T1000 (cell line): ENCODE measurements at places on chromosomes 5 and 9.

- DNase-seq = no peak
These were observed 6.5 kb downstream of the PPP6C start for GRCh38 chr9:125183054-125183453.

DNA sequence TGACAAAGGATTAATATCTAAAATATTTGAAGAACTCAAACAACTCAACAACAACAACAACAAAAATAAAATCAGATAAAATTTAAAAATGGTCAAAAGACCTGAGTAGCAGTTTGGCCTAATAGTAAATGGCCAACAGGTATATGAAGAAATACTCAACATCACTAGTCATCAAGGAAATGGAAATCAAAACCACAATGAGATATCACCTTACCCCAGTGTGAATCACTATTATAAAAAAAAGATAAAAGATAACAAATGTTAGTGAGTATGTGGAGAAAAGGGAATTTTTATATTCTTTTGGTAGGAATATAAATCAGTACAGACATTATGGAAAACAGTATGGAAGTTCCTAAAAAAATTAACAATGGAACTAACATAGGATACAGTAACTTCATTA is 247.9 kb upstream of the TRPC7 start:
- DNase-seq = no peak

- DNase-seq = no peak
These were observed 9.9 kb upstream of the NINJ1 start for GRCh38 chr9:93143830-93144530.

- no peak for DNase-seq
These were observed 7.2 kb downstream of the CNOT8 start for GRCh38 chr5:154865466-154866184.

DNA sequence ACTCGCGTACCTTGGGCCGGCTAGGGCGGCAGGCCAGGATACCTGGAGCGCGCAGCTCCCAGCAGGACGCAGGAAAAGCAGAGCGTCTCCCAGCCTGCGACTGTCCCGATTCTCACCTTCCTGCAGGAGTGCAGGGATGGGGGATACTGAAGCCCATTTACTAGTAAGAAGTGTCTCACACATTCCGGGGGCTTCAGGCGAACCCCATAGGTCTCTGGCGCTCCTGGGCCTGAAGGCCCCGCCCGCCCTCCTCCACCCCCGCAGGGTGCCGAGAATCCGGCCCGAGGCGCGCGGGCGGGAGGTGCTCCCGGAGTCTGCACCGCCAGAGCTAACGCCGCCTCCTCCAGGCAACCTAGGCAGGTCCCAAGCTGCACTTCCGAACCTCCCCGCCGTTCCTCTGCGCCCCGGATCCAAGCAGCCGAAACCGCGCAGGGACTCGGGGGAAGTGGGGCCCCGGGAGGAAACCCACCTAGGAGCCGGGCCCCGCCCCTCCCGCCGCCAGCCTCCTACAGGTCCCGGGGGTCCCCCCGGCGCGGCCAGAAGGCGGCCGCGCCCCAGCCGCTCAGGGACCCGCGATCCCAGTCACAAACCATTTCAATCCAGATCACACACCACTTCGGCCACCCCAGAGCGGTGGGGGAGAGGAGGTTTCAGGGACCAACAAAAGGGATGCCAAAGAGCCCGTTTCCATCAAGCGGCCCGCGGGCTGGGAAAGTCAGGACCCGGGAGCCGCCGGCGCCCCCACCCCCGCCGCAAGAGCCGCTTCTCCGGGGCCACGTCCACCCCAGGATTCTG is 1.2 kb downstream of the ROR2 start:
- DNase-seq = no peak

GRCh38 chr5:140480310-140481014 is 67.0 kb upstream of the EIF4EBP3 start:
- DNase-seq = no peak

DNA sequence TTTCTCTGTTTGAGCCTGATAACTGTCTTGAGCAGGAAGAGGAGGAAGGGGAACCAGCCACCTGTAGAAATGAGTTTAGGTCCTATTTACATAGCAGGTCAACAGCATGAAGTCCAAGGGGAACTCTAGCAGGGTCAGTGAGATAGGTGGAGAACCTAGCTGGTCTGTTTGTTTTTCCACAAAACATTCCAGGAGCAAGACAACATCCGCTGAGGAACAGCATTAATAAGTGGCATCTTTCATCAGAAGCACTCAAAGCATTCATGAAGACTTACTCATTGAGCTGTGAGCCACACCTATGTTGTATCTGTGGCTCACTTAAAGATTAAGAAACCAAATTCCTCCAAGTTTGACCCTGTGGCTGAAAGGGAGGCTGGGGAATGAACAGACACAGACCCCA is 115.9 kb downstream of the ACTBL2 start:
- DNase-seq = no peak

DNA sequence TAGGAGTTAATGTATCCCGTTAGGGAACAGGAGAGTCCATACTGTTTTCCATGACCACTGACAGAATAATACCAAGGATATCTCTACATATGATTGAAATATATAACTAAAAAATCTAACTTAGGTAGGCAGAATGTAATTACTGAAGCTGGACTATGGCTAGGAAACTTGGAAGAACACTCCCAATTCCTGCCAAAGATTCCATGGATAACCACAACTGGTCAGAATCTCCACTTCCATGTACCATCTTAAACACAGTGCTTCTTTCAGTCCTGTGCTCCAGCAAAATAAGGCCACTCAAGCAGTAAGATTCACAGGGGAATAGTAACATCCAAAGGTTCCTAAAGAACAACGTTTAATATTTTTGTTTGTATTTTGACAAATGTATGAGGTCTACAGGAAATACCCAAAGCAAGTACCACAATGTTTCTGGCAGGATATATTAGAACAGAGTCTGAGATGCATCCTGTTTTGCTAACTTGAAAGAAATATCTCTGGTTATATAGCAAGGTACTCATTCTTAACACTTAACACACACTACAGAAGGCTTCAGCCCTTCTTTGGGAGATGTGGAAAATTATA is 295.0 kb downstream of the ADAMTS6 start:
- no peak for DNase-seq

GRCh38 chr9:95788021-95788420 is 87.5 kb upstream of the ERCC6L2 start:
- DNase-seq = no peak

DNA sequence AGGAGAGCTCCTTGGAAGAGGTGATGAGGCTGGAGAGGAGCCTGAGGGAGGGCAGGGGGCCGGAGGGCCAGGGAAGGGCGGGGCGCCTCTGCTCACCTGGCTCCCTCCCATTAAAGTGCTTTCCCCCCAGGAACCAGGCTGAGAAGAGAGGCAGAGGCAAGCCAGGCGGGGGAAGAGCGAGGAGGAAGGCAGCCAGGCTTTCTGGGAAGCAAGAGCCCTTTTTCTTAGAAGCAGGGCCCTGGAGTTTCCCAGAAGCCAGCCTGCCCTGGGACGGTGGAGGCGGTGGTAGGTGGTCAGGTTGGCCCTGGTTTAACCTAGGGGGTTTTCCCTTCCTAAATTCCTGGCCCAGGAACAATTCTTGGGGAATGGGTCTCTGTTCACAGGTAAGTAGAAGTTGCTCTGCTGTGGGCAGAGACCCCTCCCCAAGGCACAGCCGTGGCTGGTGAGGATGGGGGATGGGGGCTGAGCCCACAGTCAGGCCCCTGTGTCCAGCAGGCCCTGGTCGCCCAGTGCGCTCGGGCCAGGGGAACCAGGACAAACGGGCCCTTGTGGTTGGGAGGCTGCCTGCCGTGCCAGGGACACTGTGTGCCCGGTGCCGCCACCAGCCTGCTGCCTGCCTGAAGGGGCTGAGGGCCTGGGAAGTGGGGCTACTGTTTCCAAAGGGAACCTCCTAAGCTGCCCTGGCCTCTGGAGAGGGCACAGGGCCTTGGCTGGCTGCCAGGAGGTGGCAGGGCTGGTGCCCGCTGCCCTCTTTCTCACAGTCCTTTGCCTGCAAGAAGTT is 16.6 kb upstream of the RALGDS start:
- DNase-seq = no peak

DNA sequence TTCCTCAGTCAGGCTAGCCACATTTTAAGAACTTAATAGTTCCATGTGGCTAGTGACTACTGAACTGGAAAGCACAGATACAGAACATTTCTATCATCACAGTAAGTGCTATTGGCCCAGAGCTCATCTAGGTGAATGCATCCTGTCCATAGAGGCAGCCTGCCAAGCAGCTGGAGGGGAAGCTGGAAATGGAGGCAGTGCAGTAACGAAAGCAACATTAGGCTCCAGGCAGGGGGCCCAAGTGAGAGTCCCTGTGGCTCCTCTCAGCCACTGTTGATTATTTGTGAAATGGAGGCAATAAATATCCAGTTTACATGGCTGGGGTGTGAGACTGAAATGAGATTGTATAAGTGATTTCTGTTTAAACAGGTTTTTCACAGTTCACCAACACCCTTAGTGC is 227.2 kb upstream of the KLF9 start:
- no peak for DNase-seq

- no peak for DNase-seq
These were observed 128.0 kb downstream of the SYK start for GRCh38 chr9:90929626-90930025.

GRCh38 chr5:173884402-173885053 is 3.6 kb upstream of the CPEB4 start:
- DNase-seq = no peak

- DNase-seq = no peak
These were observed 190.5 kb downstream of the PIK3R1 start for GRCh38 chr5:68405784-68406743.

GRCh38 chr5:24804221-24804681 is 159.5 kb upstream of the CDH10 start:
- no peak for DNase-seq

GRCh38 chr5:42035526-42035925 is 110.4 kb downstream of the FBXO4 start:
- DNase-seq = no peak

DNA sequence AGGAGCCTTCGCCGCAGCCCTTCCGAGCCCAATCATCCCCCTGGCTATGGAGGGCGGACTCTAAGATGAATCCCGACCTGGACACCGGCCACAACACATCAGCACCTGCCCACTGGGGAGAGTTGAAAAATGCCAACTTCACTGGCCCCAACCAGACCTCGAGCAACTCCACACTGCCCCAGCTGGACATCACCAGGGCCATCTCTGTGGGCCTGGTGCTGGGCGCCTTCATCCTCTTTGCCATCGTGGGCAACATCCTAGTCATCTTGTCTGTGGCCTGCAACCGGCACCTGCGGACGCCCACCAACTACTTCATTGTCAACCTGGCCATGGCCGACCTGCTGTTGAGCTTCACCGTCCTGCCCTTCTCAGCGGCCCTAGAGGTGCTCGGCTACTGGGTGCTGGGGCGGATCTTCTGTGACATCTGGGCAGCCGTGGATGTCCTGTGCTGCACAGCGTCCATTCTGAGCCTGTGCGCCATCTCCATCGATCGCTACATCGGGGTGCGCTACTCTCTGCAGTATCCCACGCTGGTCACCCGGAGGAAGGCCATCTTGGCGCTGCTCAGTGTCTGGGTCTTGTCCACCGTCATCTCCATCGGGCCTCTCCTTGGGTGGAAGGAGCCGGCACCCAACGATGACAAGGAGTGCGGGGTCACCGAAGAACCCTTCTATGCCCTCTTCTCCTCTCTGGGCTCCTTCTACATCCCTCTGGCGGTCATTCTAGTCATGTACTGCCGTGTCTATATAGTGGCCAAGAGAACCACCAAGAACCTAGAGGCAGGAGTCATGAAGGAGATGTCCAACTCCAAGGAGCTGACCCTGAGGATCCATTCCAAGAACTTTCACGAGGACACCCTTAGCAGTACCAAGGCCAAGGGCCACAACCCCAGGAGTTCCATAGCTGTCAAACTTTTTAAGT is 819 bp downstream of the ADRA1B start:
- DNase-seq = no peak

DNA sequence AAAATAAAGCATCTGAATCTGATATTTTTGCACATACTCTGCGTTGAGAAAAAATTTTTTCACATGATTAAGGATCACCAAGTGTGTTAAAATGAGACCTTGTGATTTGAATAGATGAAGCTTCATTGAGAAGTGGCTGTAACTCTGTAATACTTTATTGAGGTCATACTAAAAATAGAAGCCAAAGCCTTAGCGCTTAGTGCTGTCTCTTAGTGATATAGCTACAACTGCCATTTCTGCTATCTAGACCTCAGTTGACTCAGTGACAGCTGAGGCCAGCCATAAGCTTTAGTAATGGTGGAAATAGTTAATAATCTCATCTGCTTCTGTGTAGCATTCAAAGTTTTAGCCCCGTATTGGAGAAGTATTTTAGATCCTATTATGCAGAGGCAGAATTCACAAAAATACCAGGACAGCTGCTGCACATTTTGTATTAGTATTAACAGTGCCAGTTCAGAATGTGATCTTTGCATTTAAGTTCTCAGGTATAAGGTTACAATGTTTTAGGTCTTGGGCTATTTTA is 107.4 kb upstream of the SGCD start:
- DNase-seq = no peak

DNA sequence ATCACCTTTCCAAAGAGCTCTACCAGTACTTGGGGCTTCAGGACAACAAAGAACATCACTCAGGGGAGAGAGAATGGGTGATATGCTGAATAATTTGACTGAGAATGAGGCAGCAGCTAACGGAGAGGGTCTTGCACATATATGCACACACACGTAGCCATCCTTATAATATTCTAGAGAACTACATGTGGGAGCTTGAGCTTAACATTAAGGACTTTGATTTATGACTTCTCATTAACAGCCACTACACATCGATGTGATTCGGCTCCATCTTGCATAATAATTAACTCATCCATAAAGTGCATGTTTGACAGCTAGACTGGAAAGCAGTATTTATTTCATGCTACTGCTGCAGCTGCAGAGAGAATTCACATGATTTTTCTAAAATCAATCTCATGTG is 163.4 kb downstream of the RAB3C start:
- no peak for DNase-seq

DNA sequence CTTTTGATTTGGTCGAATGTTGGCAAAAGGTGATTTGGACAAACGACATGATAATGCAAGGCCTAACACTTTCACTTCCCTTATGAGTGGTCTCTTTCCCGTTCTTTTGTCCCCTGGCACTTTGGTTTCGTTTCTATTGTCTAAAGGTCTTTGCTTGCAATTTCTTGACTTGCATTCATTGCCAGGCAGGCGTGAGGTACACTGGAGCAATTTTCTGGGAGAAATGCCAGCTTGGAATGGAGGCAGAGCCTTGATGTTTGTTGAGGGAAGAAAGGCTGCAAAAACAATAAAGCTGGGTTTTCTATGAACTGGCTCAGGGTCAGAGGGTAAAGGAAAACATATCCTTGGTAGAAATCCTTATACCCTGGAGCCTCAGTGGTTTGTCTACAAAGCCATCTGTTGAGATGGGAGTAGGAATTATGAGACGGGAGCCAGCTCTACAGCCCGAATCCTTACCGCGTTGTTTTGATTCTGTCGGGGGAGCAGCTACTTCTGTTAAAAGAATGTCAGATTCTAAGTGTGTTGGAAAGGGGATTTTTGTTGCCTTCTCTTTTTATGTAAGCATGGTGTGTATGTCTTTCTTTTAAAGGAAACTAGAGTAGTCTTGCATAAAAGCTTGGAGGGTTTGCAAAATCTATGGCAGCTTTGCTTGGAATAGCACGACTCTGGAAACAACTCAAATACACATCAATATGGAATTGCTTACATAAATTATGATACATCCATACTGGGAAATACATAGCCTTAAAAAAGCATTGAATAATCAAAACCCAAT is 158.9 kb downstream of the RMI1 start:
- DNase-seq = peak; percentile 36

GRCh38 chr9:69454321-69454720 is 129.3 kb downstream of the ENTREP1 start:
- no peak for DNase-seq
